Peyer's patch (tissue), 4 donors: ENCODE measurements at places on chromosomes 12 and 14.

GRCh38 chr14:79514700-79515099, 696.6 kb downstream of the DIO2 start:
- DNase-seq, result no peak

DNA sequence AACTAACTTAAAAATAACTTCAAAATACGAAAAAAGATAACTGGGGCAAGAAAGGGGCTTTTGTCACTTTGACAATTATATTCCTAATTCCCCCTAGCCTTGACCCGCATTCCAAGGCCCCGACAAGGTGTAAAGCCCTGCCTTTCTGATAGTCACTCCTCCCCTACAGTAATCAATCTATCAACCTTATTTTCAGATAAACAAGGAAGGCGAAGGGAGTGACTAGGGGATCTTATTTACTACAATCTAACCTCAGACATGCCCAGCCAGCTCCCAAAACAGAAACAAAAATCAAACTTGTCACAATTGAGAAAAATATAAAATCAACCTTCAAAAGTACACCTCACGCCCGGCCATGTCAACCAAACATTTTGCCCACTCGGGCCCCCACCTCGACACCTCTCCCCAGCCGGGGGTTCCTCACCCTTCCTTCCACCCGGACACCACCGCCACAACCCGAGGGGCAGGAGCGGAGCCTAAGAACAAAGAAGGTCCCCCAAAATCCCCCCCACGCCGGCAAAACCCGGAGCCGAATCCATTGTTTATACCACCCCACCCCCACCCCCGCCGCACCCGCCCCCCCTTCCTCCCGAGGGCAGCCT, 562 bp downstream of the ZFYVE1 start:
- DNase-seq, result no peak

DNA sequence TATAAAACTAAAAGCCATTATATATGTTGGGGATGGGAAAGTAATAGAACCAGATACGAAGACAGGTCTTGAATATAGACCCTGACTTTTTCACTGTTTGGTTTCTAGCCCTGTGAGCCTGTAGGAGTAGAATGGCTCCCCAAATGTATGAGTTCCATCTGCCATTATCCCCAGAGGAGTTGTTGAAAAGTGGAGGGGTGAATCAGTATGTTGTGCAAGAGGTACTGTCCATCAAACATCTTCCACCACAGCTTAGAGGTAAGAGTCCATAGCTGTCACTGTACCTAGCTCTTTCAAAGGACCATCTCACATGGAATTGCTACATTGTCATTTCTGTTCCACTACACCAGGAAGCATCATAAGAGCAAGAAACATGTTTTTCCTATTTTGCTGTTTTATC, 1.1 kb downstream of the NCAPD2 start:
- DNase-seq, result no peak

GRCh38 chr14:72404106-72404774, 472.0 kb downstream of the RGS6 start:
- no peak for DNase-seq

DNA sequence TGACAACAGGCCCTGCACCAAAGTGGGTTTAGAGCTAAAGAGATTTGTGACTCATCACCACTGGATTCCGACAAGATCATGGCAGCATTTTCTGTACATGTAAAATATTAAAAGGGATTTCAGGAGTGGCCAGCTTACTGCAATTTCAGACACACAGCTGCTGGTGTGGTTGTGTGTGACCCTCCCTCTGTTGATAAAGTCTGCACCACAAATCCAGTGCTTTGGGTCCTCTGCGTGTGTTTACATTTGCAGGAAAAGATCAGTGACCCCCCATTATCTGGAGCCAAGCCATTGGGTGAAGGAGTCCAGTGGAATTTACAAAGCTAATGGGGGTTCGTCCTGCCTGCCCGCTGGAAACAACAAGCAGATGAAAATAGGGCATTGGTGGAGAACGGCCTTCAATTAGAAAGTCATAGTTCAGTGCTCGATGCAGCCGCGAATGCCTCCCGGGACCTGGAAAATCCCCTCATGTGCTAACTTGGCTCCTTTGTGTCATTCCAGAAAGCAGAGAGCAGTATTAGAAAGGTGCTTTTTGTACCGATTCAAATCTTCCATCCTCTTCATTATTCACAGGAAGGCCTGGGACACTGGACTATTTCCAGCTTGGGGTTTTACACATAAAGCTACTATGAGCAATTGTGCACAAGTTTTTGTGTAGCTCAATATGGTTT, 188.5 kb upstream of the TMEM132C start:
- DNase-seq, result no peak

DNA sequence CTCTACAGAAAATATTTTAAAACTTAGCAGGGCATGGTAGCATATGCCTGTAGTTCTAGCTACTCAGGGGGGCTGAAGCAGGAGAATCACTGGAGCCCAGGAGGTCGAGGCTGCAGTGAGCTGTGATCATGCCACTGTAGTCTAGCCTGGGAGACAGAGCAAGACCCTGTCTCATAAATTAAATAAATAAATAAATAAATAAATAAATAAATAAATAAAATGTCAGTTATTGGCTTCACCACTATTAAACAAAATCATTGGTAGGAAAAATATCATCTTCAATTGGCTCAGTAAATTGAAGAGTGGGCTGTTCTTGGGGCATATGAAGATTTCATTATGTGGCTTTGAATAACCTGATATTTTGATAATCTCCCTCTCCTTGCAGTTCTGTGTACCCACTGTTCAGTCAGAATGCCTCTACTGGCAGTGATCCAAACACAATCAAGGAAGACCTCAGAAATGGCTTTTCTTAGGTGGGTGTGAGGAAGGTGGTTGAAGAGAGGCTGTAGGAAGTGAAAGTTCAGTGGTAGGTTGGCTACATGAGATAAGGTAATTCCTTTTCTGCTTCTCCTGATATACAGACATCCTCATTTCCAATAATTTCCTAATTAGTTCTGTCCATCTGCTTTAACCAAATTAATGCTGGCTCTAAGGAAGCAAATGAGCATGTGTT, 175.8 kb downstream of the MSRB3 start:
- no peak for DNase-seq

- no peak for DNase-seq
Measured at GRCh38 chr12:11980115-11980514, 90.6 kb upstream of the BCL2L14 start.

DNA sequence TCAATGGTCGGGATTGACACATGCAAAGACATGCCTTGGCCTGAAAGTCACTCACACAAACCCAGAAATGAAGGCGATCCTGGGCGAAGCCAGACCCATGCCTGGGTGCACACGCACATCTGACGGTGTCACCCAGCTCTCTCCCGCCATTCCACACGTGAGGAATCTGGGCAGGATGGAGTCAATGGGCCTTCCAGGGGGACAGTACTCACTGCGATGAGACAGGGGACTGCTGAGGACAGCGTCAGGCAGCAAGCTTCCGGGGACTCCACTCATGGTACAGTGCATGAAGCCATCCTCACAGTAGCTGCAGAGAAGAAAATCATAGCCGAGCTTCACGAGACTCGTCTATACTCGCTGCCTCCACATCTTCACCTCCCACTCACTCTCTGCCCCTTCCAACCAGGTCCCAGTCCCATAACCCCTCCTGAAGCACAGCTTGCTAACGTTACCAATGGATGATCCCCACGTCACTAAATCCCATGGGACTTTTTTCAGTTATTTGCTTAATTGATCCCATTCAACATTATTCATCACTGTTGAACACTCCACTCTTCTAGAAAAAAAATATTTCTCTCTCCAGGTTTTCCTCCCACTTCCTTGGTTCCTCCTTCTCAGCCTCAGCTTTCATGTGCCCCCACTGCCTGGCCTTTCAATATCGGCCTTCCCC, 77.8 kb downstream of the VWF start:
- no peak for DNase-seq
